CD4-positive, alpha-beta T cell (primary cell): ENCODE measurements at places on chromosomes 2 and 18.

DNA sequence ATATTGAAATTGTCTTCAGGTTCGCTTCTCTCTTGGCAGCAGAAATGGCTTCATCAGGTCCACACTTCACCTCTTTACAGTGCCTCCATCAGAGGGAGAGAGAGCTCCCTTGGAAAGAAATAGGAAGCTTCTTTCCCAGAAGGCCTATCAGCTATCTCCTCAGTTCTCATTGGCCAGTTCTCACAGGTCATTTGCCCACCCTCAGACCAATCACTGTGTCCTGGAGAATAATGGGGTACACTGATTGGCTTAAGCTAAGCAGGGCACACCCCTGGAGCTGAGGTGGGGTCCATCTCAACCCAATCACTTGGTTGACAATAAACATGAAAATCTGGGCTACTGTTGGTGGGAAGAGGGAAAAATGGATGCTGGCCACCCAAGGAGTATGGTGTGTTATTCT is 5.2 kb downstream of the GNLY start:
- DNase-seq: no peak

DNA sequence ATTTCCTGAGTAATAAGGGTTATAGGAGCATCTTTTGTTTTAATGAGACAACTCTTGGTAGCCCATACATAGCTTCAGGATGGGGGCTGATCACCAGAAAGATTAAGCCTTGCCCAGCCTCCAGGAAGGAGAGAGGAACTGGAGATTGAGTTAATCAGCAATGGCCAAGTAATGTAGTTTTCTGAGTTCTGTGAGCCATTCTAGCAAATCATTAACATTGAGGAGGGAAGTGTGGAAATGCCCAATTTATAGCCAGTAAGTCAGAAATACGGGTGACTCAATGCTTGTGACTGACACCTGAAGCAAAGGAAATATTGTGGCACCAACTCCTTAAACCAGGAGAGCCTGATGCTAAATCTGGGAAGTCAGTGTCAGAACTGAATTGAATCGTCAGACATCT is 205.1 kb upstream of the SRD5A2 start:
- no peak for DNase-seq

DNA sequence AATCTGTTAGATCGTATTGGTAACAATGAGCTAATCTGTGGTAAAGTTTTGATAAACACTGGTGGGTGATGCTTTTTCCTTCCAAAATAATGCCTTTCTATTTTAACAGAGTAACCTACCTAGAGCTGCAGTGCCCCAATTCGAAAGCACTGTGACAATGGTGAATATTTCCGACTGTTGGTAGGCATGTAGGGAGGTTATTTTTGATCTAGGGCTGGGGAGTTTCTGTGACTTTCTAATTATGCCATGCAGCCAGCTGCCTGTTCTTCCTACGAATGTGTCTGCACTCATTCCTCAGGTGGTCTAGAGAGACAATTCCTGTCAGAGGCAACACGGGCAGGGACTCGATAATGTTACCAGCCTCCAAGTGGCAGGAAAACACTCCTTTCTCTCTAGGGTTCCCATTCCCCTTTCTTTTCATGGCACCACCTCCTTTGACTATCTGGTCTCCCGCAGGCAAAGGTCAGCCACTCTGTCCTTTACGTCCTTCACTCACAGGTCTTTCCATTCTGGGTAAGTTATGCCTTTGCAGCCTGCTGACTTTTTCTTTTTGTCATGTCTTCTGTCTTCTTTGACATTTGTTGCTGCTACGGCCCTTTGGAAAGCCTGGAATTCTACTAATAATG is 167.2 kb upstream of the MGAT5 start:
- DNase-seq: no peak

DNA sequence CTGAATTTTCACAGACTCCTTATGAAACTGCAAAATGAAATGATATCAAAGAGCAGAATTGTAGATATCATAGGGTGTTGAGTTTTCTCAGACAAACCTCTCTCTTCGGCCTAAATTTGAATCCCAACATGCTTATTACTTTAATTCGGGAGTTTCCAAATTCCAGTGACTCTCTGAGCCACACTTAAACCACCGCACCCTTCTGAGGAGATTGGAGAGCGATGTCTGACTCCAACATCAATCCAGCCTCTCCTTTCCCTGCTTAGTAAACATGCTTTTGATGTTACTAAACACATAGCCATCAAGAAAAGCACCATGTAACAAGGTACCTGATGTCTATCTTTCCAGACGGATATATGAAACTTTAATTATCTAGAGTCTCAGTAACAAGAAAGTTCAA is 103.1 kb upstream of the ARHGAP28 start:
- no peak for DNase-seq

DNA sequence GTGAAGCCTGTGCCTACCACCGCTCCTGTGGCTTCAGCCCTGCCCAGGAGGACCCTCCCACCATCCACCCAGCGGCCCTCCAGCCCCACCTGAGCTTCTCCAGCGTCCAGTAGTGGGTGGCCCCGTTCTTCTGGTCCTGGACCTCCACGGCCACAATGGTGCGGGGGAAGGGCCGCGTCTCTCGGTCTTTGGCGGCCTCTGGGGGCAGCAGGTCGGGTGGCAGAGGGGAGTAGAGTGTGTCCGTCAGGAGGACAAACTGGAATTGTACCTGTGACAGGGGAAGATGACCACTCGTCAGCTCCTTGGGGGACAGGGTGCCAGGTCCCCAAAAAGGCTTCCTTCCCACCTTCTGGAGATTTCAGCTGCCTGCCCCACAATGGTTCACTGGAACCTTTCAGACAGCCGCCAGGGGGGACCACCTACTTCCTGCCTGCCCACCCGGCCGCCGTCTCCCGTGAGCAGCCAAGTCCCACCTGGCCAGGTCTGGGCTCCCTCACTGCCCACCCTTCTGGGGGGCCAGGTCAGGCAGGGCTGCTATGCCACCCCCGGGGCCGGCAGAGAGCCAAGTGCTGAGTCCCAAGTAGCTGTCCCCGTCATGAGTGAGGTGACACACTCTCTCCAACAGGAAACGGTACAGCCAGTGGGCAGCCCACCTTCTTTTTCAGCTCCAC is 59.3 kb downstream of the KIF1A start:
- DNase-seq: no peak

DNA sequence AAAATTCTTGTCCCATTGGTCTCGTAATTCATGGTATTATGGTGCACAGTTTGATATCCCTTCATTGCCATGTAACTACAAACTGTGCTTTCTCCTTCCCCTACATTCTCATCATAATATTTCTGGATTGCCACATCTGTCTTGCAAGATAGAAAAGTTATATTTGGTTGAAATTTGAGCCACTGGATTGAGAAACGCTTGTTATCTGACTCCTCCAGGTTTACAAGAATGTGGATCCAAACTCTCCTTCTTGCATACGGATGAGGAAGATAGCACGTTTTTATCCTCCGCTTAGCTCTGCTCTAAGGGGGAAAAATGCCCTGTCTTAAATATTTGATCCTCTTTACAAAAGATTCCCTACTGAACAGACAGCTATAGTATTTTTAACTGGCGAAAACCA is 438.2 kb downstream of the TSN start:
- no peak for DNase-seq

DNA sequence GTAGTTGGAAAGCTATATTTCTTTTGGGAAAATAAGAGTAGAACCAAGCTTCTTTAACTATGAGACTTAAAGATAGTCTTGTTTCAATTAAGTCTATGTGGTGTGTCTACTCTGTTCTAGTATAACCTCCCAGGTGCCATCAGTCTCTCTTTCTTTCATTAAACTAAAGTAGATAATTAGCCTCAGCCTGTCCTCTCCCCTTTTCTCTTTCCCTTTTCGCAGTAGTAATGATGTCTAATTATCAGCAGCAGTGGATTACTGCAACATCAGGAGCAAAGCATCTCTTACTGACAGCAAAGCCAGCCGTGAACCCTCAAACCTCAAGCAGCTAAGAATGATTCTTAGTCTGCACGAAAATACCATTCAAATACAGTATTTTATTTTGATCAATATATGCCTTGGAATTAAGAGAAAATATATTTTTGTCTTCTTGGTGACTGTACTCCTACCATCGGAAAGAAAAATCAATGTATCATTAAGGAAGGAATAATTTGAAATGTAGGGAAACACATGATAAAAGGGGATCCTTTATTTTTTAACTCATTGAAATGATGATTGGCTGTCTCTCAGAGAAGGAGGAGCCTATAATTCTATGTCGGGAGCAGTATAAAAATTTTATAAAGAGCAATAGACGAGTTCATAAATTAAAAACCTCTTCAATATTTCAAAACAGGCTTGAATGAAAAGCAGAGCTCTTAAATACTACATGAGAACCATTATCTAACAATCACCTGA is 4.5 kb downstream of the NOL4 start:
- no peak for DNase-seq
